H54 (cell line): ENCODE measurements at places on chromosomes 7 and 10.

DNA sequence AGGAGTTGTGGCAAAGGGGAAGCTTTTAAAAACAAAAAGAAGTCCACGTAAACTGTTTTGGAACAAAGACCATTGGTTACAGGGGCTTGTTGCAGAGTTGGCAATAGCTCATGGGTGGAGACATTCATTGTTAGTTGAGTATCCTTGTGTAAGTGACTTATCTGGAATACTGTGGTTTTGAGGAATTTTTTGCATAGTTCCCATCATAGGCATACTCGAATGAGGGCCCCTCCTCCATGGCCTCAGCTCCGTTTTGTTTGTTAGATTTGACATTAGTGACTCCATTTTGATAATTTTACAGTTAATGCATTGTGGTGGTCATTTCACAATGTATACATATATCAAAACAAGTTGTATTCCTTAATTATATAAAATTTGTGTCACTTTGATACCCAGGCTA, 12.8 kb upstream of the SMKR1 start:
- peak; percentile 33 for DNase-seq

- DNase-seq, result no peak
These were observed 174.1 kb downstream of the RPS24 start for GRCh38 chr10:78207776-78208175.

DNA sequence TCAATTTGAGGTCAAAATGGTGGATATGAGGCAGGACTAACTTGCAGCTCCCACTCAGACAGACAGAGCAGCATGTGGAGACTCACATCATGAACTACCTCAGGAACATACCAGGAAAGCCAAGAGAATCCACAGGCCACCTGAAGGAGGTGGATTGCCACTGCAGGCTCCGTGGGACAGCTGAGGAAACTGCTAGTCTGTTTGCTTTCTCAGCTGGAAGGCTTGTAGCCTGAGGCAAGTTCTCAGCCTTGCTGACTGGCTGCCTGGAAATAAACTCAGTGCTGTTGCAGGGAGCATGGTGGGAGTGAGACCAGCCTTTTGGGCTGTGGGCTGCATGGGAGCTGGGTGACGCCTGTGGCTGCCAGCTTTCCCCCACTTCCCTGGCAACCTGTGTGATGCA, 202.9 kb downstream of the ZNF248 start:
- no peak for DNase-seq

DNA sequence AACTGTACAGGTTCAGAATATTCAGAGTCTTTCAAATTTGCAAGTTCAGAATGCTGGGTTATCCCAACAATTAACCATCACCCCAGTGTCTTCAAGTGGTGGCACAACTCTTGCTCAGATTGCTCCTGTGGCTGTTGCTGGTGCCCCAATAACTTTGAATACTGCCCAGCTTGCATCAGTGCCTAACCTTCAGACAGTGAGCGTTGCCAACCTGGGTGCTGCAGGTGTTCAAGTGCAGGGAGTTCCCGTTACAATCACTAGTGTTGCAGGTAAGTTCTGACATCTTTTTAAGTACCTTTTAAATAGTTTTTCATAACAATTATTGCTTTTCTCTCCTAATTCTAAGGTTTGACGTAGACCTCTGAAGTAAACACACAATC, 2.7 kb downstream of the SP4 start:
- no peak for DNase-seq

- DNase-seq, result no peak
These were observed 16.0 kb upstream of the UBE2H start for GRCh38 chr7:129968592-129969383.

DNA sequence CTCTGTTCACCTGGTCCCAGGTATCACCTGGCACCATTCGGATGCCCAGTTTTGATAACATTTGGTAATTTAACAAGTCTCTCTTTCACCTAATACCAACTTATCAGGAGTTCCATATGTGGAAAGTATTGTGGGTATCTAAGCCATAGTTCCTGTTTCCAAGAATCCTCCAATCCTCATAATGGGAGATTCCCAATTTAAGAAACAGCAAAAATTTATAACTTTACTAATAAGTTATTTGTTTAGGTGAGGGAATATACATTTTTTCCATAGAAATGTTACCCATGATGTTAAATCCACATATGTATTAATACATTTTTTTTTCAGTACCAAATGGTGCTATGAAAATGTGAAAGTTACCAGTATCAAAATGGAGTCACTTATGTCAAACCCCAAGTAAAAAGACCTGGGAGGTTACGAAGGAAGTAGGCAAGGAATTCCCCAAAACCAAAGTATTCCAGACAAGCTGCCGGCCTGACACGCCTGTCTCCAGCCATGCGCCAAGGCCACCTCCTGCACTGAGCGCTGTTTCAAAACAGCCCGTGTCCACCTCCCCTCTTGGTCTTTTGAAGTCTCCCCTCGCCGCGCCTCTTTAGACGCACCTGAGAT, 44.8 kb downstream of the PRKCQ start:
- DNase-seq, result no peak

- peak; percentile 52 for DNase-seq
These were observed 869 bp upstream of the LOXL4 start for GRCh38 chr10:98268694-98269431.

GRCh38 chr7:114708646-114709045, 213.2 kb upstream of the MDFIC start:
- no peak for DNase-seq

- no peak for DNase-seq
These were observed 146.1 kb downstream of the VPS50 start for GRCh38 chr7:93378131-93378760.
